Activated T-cell treated with anti-CD3 and anti-CD28 coated beads, Interleukin-2, amount 50 U/mL, for 1 hour (primary cell): ENCODE measurements at places on chromosomes 1 and 21.

- DNase-seq = no peak
Observed at GRCh38 chr1:92439291-92439690, 47.4 kb downstream of the GFI1 start.

GRCh38 chr1:213858581-213858980 is 129.2 kb upstream of the PROX1 start:
- no peak for DNase-seq

DNA sequence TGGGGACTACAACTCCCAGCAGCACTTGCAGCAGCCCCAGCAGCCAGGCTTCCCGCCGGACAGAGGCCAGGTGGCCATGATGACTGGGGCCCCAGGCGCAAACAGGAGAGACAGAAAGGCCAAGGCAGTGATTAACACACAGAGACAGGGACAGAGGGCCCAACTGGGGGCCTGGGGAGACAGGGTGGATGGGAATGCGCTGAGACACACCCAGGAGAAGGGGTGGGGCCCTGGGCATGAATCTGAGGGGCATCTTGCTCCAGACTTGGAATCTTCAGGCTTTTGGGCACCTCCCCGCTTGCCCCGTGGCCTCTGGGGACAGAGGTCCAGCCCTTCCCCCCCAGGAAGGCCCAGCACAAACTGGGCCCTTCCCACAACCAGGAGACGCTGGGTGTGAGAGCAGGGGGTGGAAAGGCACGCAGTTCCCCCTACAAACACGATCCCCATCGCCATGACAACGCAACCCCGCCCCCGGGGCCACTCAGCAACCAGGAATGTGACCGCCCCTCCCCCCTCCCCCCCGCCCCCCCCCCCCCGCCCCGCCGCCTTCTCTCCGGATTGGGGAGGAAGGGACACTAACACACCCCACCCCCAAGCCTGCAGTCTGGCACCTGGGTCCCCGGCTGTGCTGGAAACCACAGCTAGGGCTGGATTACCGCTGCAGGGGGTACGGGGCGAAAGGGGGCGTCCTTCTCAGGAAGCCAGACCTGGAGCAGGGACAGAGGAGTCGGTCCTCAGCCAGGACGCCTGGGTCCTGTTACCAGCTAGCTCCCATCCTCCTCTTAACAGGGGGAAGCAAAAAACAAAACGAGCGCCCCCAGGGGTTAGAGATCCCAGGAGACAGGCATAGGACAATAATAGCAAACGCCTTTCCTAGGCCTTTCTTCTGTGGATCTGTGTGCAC is 4.5 kb downstream of the HDGF start:
- peak; percentile 70 for DNase-seq

DNA sequence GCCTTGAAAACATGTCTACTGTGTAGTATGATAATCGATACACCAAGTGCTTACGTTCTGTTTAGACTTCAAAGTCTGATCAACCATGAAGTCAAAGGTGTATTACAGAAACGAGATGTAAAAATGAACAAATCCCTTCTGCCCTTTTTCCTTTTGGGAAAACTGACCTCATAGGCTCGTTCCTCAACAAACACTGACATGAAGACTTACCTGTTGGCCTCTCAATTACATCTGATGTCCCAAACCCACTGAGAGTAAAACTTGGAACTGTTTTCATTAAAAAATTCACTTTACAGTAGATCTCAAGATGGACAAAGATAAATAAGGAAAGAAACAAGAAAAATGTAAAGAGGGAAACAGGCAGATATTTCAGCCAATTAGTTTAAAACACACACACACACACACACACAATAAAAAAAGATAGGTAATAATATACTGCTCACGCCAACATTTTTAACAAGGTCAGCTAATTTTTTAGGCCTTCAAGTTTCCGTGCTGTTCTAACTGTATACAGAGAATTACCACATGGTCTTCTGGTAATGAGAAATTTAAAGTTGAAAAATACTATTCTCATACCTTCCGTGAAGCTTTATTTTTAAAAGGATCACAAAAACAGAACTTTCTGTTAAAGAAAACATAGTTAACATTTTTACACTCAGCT is 2.1 kb downstream of the HMGN1 start:
- no peak for DNase-seq

- no peak for DNase-seq
Observed at GRCh38 chr1:203714446-203714845, 50.5 kb upstream of the LAX1 start.

GRCh38 chr1:60950224-60951063 is 131.9 kb upstream of the NFIA start:
- no peak for DNase-seq

DNA sequence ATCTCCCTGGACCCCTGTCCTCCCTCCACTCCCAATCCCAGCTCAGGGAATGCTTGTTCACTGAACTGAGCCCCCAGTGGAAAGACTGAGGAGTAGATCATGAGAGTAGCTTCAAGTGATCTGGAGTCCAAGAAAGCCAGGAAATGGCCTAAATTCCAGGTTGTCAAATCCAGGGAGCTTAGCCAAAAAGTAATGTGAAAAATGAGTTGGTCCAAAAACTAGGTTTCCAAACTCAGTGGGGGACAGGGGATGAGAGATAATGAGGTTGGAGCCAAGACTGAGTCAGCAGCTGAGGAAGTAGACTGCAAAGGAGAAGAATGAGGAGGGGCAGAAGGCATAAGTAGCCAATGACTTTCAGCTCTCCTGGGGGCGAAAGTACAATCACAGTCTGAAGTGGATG is 284.1 kb upstream of the BEND5 start:
- DNase-seq = no peak

- DNase-seq = no peak
Observed at GRCh38 chr1:209062081-209062620, 521.4 kb upstream of the CAMK1G start.

DNA sequence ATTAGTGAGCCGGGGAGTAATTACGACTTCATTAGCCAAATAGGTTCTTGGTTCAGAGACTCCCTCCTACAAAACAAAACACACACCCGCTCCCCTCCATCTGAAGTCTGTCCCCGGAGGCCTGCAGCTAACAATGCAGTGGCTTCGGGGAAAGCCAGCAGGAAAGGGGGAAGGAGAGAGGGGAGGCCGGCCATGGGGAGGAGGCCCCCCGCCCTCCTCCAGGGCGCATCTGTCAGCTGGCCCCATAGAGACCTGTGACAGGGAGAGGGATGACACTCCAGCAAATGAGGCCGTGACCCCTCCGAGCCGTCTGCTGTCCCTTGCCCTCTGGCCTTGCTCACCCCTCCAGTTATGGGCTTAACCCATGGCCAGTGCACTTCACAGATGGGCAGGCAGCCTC is 12.1 kb upstream of the CNTN2 start:
- no peak for DNase-seq

GRCh38 chr1:16068356-16069270 is 4.8 kb downstream of the FAM131C start:
- no peak for DNase-seq

GRCh38 chr1:94236630-94237290 is 624 bp downstream of the ARHGAP29 start:
- DNase-seq = no peak

DNA sequence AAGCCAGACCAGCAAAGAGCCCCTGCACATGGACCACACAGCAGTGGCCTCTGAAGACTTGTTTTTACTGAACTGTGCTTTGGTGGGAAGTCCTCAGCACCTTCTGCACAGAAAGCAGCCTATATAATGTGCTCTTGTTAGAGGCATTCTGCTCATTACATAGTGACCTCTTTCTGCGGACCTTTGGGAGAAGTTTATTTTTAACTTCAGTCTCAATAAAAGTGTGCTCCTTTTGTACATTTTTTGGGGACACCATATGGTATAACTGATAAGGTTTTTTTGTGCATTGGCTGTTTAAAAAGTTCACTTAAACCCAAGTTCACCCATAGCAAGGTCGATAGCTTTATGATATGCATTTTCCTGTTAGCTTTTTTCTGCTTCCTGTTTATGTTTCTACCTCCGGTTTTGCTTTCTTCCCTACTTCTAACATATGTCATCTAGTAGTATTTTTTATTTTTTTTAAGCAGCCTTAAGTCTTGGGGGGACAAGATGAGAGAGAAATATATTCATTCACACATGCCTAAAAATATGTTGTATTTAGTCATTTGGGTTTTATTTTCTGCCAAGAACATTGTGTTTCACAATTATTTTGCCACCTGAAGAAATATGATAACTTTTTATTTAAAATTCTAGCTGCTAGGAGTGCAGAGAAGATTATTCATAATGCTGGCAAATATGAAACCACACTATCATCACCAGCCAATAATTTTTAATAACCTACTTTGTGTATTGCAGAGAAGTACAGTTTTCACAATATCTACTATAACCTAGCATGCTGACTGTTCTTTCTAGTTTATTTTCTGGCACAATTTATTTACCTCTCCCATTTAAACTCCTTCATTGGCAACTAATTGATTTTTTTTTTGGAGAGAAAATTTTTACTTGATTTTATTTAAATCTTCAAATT is 22.9 kb upstream of the SLC19A2 start:
- DNase-seq = no peak

DNA sequence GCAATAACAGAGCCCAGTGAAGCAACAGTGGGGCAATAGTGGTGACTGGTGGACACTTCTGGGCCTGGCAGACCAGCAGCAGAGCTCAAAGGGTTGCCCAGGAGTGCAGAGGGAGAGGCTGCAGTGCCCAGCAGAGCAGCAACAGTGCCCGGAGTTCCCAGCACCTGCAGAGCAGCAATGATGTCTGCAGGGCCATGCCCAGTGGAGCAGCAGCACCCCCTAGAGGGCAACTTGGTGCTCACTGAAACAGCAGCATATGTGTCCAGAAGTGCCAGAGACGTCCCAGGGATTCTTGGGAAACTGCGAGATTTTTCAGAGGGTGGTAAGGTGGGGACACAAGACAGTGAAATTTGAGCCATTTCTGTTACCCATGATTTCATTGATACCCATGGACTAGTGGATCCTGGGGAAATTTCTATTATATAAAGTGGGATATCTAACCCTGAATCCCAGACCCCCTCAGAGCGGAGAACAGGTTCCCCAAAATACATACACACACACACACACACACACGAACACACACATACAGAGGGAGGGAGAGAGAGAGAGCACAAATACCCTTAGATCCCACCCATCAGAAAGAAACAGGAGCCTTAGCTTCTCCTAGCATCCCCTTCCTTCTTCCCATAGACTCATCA is 156.9 kb upstream of the GJB5 start:
- DNase-seq = peak; percentile 31

DNA sequence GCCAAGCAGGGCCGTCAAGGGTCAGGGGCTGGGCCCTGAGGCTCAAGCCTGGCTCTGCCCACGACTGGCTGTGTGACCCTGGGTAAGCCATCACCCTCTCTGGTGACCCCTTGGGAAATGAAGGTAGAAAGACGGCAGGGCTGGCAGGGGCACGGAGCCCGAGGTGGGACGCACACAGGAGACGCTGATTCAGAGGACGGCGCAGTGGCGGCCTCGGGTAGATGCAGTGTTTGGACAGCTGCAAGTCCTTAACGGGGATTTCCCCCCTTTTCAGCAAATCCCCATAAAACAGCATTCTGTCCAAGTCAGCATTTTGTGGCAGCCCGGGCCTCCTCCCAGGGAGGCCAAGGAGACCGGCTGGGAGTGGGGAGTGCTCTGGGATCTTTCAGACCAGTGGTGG is 16.7 kb downstream of the COL8A2 start:
- DNase-seq = no peak

- no peak for DNase-seq
Observed at GRCh38 chr1:33735624-33736023, 128.3 kb upstream of the HMGB4 start.

- DNase-seq = no peak
Observed at GRCh38 chr1:83905315-83905907, 93.5 kb downstream of the TTLL7 start.

GRCh38 chr1:11880181-11880575 is 21.4 kb upstream of the NPPB start:
- DNase-seq = no peak

GRCh38 chr1:108949044-108949443 is 14.2 kb downstream of the CLCC1 start:
- DNase-seq = no peak

- no peak for DNase-seq
Observed at GRCh38 chr1:23074012-23074411, 54.7 kb downstream of the KDM1A start.

DNA sequence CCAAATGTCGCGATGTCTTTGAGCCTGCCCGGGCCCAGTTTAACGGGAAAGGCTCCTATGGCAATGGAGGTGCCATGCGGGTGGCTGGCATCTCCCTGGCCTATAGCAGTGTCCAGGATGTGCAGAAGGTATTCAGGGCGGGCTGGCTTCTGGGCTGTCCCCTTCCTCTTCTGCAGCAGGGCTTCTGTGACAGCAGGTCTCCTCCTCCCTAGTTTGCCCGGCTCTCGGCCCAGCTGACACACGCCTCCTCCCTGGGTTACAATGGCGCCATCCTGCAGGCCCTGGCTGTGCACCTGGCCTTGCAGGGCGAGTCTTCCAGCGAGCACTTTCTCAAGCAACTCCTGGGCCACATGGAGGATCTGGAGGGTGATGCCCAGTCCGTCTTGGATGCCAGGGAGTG is 3.0 kb downstream of the ADPRS start:
- peak; percentile 16 for DNase-seq

DNA sequence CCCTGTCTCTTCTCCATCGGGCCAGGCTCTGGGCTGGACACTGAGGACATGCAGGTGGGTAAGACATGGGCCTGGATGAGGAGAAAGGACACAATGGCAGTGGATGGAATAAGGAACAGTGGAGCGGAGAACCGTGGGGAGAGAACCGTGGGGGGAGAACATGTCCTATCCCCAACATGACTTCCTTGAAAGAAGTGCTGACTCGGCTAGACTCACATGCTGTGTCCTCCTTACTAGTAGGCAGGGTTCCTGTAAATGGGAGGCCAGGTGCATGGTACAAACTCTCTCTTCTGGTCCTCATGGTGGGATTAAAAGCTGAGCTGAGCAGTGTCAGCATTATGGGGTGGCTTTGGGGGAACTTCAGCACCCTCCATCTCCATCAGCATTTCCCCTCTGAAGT is 137.4 kb upstream of the CSF3R start:
- DNase-seq = no peak

- DNase-seq = no peak
Observed at GRCh38 chr1:17215545-17215890, 10.6 kb downstream of the PADI1 start.

- DNase-seq = no peak
Observed at GRCh38 chr1:17688217-17688810, 66.8 kb upstream of the ACTL8 start.

DNA sequence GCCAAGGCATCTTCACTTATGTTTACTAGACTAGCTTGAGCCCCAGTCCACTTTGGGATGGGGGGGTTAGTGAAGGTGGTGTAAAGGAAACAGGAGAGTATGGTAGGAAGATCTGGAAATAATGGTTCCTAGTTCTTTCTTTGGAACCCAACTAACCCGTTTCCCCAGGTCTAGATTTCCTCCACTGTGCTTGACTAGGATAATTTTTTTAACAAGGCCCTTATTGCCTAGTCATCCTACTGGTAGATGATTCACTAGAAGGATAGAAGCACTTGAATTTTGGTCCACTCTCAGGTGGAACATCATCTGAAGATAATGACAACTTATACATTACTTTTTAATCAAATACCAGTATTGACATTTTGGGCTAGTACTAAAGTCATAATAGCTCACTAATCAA is 45.9 kb upstream of the MYOCOS start:
- no peak for DNase-seq

DNA sequence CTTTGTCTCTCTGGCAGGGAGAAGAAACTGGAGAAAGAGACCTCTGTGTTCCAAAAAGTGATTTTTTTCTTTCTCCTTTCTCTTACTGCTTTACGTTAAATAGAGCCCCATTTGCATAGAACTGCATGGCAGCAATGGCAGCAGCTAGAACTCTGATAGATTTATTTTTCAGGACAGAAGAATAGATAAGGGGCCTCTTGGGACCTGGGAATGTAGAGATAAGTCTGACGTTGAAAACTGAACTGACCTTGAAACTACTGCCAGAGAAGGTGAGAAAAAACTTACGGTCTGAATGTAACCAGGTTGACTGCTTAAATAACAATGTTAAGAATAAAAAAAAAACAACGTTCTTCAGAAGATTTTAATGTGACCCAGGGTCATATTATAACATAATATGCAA is 25.4 kb upstream of the B3GALT5 start:
- DNase-seq = no peak
